ENCODE measurements at places on chromosomes 6 and 20. TPM values are rescaled to one million over a fixed set of nuclear protein-coding genes. Genes with fewer than 3 reads are reported as not detected.

- DNase-seq, result peak; percentile 9
Measured at GRCh38 chr6:75842732-75843131, 93.7 kb downstream of the MYO6 start.

- peak; percentile 16 for DNase-seq
Measured at GRCh38 chr20:46131396-46131795, 13.3 kb downstream of the CD40 start.

- no peak for DNase-seq
Measured at GRCh38 chr20:44785768-44786167, 24.6 kb downstream of the RIMS4 start.

The CNKSR3 gene
- total RNA-seq, result 14.0 TPM

The TUBB2A gene
- 73.2 TPM for total RNA-seq

The EDN3 gene
- total RNA-seq, result 17.9 TPM
